Stimulated activated CD4-positive, alpha-beta T cell treated with anti-CD3 and anti-CD28 coated beads, Interleukin-1b, Interleukin-23, amount 100 ng/mL, for 4 hours (primary cell): ENCODE measurements at places on chromosomes 6 and 20.

DNA sequence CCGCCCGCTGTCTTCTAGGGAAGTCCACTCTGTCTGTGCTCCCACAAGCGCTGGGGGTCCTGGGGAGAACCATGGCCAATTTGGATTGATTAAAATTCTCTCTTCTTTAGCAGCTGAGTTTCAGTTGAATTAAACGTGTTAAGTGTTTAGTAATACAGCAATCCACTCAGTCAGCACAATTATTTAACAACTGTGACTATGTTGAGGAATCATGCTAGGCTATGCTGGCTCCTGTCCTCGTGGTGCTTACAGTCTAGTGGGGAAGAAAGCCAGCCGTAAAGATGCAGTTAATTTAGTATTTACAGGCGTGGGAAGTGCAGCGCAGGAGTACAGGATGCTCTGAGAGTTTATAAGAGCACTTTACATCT, 88.9 kb upstream of the FOXP4 start:
- no peak for DNase-seq

- DNase-seq: no peak
Observed at GRCh38 chr6:67459556-67459955, 1175.5 kb upstream of the ADGRB3 start.

DNA sequence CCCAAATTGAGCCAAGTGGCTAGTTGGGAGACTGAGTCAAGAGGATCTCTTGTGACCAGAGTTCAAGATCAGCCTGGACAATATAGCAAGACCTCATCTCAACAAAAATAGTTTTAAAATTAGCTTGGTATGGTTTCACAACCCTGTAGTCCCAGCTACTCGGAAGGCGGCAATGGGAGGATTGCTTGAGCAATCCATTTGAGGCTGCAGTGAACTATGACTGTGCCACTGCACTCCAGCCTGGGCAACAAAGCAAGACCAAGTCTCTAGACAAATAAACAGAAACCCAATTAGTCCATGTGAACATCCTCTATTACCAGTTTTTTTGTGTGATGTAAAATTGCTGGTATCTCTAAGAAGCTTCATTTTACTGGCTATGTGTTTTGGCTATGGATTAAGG, 106.2 kb downstream of the TULP4 start:
- no peak for DNase-seq

- DNase-seq: no peak
Observed at GRCh38 chr6:23370051-23370450, 756.0 kb upstream of the NRSN1 start.

- no peak for DNase-seq
Observed at GRCh38 chr6:32703347-32703746, 36.9 kb upstream of the HLA-DQB1 start.

DNA sequence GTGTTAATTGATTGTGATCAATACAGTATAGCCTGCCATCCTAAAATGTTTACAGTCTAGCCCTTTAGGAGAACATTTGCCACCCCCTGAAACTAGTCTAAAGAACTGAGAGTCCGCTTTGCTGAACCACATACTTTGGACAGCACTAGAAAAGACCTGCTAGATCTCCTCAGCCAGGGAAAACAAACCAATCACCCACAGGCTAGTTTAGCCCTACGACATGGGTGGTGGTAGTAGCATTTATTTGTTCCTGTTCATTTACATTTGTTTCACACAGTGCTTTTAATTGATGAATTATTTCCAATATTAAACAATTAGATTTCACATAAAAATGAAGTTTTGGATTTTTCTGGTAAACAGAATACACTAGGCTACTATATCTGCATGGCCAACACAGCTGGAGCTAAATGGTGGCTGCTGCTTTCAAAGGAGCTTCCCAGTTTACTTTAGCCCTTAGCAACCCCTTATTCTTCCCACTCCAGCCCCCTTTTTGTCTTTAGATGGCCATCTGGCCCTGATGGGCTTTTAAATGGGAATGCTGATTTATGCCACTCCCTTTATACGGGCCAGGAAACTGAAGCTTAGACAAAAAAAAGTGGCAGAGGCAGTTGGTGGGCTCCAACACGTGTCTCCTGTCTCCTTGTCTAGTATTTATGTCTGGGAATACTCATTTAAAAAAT, 72.4 kb downstream of the ADGRG6 start:
- no peak for DNase-seq

GRCh38 chr20:21099751-21100577, 6.2 kb downstream of the LINC00237 start:
- no peak for DNase-seq

DNA sequence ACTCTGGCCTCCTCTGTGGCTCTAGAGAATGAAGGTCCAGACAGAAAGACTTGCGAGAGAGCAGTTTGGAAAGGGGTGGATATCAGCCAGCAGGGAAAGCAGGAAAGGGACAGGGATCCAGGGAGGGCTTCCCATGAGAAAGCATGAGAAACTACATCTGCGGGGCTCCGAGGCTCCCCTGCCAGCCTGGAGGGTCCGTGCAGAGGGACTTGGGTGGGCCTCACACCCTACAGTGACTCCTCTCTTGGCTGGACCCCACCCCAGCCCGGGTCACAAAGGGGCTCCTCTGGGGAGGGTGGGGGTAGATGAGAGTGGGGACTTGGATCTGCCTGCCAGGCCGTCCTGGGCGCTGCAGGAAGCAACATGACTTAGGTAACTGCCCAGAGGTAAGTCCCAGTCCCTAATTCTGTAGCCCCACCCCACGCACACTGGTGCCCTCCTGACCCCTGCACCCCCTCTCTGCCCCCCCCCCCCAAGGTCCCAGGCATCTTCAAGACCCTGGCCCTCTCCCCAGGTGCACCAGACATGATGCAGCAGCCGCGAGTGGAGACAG, at the start of gene TMEM239:
TSS of gene TMEM239 (plus strand) at position 335 of the 553 bp plus-strand sequence. CDS start at position 526, 191 bp downstream.
- DNase-seq: no peak

DNA sequence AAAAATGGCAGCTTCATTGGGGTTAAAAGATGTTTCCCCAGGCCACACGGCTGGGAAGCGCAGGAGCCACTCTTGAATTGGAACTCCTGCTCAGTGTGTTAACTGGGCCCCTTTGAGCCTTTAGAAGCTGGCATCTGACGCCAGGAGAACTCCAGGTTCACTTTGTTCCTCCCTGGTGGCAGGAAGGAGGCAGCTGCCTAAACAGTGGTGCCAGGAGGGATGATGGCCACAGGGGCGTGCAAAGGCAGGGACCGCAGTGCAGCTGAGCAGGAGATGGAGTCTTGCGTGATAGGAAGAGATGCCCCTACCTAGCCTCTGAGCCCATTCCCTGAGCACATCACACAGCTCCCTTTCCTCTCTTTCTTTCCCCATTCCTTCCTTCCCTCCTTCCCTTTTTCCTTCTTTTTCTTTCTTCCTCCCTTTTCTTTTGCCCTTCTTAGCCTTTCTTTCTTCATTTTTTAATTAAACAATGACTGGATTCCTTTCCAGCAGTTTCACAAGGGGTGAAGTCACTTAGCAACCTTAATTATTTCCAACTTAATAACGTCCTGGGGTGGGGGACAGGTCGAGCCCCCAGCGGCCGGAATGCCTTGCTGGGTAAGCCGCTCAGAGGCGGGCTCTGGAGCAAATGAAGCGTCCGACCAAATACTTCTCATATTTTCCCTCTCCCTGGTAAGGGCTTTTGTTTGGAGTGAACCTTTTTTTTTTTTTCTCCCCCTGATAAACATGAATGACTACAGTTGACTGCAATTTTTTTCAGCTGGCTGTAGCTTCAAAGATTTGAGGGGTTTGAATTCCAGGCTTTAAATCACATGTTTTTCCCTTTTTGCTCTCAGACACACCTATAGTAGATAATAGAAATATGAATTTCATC, 20.8 kb upstream of the BMP7 start:
- no peak for DNase-seq

GRCh38 chr20:3828798-3829197, 8.5 kb downstream of the AP5S1 start:
- DNase-seq: no peak

DNA sequence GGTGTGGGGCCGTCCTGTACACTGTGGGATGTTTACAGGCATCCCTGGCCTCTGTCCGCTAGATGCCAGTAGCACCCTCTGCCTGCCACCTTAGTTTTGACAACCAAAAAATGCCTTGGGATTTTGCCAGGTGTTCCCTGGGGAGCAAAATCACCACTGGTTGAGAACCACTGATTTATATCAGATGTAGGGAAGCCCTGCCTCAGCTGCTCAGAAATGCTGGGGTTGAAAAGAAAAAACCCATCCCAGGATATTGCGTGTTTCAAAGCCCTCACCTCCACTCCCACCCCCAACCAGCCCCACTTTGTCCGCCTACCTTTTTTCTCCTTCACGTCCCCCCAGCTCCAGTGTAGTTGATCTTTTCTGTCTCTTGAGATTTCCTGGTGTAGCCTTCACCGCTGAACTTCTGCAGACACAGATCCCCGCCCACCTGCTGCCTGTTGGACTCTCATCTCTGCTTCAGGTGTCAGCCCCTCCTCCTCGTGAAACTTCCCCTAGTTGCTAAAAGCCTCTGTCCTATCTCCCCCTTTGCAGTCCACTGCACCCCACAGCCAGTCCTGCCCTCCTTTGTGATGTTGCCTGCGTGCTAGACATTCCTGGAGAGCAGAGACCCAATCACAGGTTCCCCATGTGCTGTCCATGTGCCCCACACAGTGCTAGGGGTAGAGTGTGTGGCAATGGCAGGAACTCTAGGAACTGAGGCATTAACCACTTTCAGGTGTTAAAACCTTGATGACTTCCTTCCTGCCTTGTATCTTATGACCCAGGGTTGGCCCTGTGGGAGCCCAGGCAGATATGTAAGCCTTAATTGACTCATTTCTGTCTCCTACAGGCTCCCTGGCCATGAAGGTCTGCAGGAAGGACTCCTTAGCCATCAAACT, 98.9 kb downstream of the TBC1D7 start:
- DNase-seq: no peak

DNA sequence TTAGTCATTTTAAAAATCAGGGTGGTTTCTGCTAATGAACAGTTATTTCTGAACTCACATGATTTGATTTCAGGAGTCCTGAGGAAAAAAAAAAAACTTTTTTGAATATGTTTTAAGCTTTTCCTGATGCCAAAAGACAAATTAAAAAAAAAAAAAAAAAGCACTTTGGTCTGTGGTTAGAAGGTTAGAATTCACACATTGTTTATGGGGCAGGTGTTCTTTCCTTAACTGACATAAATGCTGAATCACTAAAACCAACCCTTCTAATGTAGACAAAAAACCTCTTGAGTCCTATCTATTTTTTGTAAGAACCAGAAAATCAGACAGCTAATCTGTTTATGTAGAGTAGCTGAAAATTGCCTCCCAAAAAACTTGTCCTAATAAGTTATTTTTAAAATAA, 20.4 kb downstream of the THEMIS start:
- DNase-seq: no peak

- DNase-seq: no peak
Observed at GRCh38 chr20:61643656-61644377, 391.8 kb downstream of the CDH4 start.

- DNase-seq: no peak
Observed at GRCh38 chr20:2088891-2089290, 12.7 kb upstream of the STK35 start.

- no peak for DNase-seq
Observed at GRCh38 chr6:190596-191395, 101.5 kb upstream of the DUSP22 start.

DNA sequence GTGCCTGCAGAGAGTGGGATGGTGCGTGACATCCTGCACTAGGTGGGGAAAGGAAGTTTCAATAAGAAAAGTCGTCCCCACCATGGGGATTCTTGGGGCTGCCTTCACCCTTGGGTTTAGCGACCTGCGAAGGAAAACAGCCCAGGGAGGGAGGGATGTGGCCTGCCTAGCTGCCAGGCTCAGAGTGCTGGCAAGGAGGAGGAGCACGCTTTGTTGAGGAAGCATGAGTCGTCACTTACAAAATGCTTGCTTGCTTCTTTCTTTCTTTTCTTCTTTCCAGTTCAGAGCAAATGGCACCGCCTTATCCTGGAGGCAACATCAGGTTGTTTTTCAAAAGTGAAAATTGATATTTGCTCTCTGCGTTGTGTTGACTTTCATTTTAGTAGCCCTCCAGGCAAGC, 123.2 kb downstream of the TFAP2C start:
- no peak for DNase-seq

GRCh38 chr6:10403385-10404106, 11.3 kb downstream of the TFAP2A start:
- no peak for DNase-seq

DNA sequence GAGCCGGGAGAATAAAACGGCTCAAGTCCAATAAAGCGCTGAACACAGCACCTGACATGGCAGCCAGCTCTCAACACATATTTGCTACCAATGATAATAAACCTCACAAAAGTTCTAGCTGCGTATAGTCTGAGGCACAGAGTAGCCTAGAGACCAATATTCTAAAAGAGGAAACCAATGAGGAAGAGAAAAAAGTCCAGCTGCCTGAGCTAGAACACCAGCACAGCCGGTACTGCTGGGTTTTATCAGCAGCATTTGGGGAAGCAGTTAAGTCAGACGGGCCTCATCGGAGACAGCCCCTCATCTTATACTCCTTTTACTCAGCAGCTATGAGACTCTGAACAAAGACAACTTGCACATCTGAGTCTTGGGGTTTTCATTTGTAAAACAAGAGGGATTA, 2.4 kb upstream of the RTF2 start:
- no peak for DNase-seq

DNA sequence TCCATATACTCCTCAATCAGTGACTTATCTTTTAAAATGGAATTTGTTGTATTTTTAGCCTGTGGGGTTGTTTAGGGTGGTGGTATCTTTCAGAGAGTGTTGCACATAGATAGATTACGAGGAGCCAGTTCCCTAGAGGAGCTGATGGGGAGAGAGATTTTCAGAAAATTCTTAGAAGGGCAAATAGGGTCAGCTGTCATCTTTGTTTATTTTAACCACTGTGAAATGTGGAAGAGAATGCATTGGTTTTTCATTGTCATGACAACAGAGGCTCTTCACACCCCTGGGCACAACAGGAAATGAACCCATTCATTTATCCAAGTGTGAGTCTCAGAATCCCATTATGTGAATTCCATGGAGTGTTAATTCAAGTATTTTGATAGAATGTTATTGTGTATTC, 188.4 kb downstream of the JARID2 start:
- DNase-seq: no peak

- DNase-seq: no peak
Observed at GRCh38 chr6:487956-488355, 96.4 kb downstream of the IRF4 start.

DNA sequence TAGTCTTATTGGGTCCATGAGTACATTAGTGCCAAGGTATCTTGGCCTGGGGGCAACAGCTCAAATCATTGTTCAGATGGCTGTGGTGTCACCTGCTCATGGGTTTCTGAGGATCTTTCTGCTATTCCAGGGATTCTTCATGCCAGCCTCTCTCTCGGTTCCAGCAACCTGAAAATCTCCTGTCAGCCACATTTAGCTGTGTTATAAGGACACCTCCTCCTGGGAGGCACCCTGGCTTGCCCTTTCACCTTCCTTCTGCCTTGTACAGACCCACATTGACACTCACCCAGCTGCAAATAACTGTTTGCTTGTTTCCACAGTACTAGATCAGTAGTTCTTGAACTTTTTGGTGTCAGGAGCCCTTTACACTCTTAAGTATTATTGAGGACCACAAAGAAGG, 159.9 kb downstream of the GRM4 start:
- no peak for DNase-seq

GRCh38 chr6:39755231-39755630, 30.0 kb upstream of the KIF6 start:
- DNase-seq: no peak
